ENCODE measurements at places on chromosomes 3 and 15. TPM values are rescaled to one million over a fixed set of nuclear protein-coding genes. Genes with fewer than 3 reads are reported as not detected.
A peak's percentile ranks its signal among the peaks of the same experiment; 100 is the strongest.

HTR3E gene
- polyA plus RNA-seq: not detected

ALDH1A3 gene
- polyA plus RNA-seq: 8.0 TPM

UBAP1L gene
- 0.79 TPM for polyA plus RNA-seq

A4GNT gene
- not detected for polyA plus RNA-seq

SAMMSON gene
- polyA plus RNA-seq: not detected

MAP6D1 gene
- polyA plus RNA-seq: 4.5 TPM

CLRN1 gene
- not detected for polyA plus RNA-seq

DAZL gene
- polyA plus RNA-seq: not detected

WDR49 gene
- not detected for polyA plus RNA-seq

GRCh38 chr3:195212033-195212748 lies 58.8 kb downstream of the XXYLT1 start:
- peaks cover 24% of the 10 kb centered on the region for H3K4me1 ChIP-seq
- no peaks in the 10 kb centered on the region for H3K36me3 ChIP-seq
- DNase-seq: no peak
- H3K27me3 ChIP-seq: no peaks in the 10 kb centered on the region
- H3K27ac ChIP-seq: no peak overlapping the region
- no peak overlapping the region for H3K4me3 ChIP-seq

- H3K36me3 ChIP-seq: no peaks in the 10 kb centered on the region
- H3K27ac ChIP-seq: peak overlapping the region; percentile 73
- H3K4me1 ChIP-seq: peaks cover 32% of the 10 kb centered on the region
- H3K4me3 ChIP-seq: no peak overlapping the region
- H3K27me3 ChIP-seq: no peaks in the 10 kb centered on the region
- peak; percentile 55 for DNase-seq
Measured at GRCh38 chr15:63939531-63940130, 105.9 kb upstream of the HERC1 start.

DNA sequence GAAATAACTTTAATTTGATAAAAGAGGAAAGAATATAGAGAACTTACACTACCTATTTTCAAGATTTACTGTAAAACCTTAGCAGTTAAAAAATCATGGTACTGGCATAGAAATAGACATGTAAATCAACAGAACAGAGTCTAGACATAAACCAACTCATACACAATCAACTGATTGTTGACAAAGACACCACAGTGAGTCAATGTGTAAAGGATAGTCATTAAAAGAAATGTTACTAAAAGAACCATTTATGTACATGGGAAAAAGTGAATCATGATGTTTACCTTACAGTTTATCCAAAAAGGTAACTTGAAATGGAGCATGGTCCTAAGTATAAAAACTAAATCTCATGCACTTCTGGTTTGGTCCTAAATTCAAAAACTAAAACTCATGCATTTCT lies 847.4 kb downstream of the IGSF11 start:
- no peak overlapping the region for H3K27ac ChIP-seq
- H3K36me3 ChIP-seq: no peaks in the 10 kb centered on the region
- no peaks in the 10 kb centered on the region for H3K27me3 ChIP-seq
- no peak overlapping the region for H3K4me3 ChIP-seq
- no peaks in the 10 kb centered on the region for H3K4me1 ChIP-seq

- H3K4me1 ChIP-seq: no peaks in the 10 kb centered on the region
- DNase-seq: no peak
- H3K36me3 ChIP-seq: no peaks in the 10 kb centered on the region
- H3K27me3 ChIP-seq: peaks cover 14% of the 10 kb centered on the region
- H3K4me3 ChIP-seq: no peak overlapping the region
- H3K27ac ChIP-seq: no peak overlapping the region
Measured at GRCh38 chr15:78830514-78831228, 19.4 kb upstream of the ADAMTS7 start.

DNA sequence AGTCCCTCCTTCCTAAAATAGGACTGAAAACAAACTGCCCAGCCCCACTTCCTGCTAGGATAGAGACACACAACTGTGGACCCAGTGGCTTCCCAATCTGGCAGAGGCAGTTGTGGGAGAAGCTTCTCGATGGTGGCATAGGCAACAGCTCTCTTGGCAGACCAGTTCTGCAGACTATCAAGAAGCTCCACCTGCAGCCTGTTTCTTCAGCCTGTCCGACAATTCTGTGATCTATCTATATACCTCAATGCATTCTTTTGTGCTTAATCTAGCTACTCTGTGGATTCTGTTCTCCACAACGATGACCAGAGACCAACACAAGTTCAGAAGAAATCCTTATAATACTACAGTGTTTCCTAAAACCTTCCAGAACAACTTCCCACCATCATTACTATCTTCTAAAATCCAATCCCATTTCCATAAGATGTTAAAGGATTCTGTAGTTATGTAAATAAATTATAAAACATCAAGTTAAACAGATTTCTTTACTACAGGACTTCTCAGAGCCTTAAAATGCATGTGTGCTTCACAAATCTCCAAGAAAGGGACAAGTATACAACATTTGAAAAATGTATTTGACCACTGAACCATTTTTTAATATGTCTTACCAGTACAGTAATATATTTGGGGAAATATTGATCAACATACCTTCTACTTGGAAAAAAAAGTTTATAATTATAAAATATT lies 57.7 kb downstream of the IGF2BP2 start:
- peaks cover 19% of the 10 kb centered on the region for H3K4me1 ChIP-seq
- no peak for DNase-seq

DNA sequence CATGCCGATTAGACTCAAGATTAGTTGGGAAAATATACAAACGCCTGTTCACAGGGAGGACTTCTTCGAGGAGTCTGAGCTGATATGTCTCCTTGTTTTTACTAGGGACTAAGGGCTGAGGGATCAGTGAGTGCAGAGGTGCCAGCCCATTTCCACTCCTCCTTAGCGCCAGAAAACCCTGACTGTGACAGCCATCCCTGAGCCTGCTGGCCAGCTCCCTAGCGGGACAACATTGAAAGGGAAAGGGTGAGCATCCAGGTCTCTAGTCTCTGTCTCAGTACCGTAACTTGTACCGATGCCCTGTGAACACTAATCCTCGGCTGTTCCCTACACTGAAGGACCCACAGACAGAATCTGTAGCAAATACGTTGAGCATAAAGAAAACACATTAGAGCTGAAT lies 243.4 kb downstream of the WNT5A start:
- H3K36me3 ChIP-seq: no peaks in the 10 kb centered on the region
- no peaks in the 10 kb centered on the region for H3K4me1 ChIP-seq
- no peaks in the 10 kb centered on the region for H3K27me3 ChIP-seq
- H3K4me3 ChIP-seq: no peak overlapping the region
- no peak for DNase-seq

DNA sequence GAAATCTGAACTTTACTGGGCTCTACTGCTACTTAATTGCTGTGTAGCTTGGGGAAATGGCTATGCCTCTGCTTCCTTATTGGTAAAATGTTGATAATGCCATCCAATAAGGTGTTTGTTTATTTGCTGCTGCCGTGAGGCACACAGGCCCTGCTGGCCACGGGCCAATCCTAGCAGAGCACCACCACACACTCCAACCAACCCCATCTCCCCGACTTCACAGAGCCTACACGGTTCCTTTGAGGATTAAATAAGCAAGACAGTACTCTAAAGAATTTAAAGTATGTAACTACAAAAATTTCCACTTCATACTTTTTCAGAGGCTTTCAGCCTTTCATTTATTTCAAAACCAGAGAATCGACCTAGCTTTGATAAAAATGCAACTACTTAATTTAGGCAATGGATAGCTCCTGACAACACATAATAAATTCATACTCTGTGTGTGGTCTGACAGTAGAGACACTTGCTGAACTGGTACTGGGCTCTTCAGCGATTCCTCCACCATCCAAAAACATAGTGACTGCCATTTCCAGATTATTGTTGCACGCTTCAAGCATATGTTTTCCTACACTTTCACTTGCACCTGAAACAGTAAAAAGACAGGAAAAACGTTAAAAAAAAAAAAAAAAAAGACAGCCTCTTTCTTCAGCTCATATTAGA lies 25.3 kb downstream of the UBXN7 start:
- peaks cover 17% of the 10 kb centered on the region for H3K36me3 ChIP-seq
- no peak overlapping the region for H3K4me3 ChIP-seq
- H3K27me3 ChIP-seq: no peaks in the 10 kb centered on the region

GRCh38 chr3:186421946-186422345 lies 59.9 kb upstream of the DGKG start:
- DNase-seq: no peak
- no peaks in the 10 kb centered on the region for H3K4me1 ChIP-seq

DNA sequence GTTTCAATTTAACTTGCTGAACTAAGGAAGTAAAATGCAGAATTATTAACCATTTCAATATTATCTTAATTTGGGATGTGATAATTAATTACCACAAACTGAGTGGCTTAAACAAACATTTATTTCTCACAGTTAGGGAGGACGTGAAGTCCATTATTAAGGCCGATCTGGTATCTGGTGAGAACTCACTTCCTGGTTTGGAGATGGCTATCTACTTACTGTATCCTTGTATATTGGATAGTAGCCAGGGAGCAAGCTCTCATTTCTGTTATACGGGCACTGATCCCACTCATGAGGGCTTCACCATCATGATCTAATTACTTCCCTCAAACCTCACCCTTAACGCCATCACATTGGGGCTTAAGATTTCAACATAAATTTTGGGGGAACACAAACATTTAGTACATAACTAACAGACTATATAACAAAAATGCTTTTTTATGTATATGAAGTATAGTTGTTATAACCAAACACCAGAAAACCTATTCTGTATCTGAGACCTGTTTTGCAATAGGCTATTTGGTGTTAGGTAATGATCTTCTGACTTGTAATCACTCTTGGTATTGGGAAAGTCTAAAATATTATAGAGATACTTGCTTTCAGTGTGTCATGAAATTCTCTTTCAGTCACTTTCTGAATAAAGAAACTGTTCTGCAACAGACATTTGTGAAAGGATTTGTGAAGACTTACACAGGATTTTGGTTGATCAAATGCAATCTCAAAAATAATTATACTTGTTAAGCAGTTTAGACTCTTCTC lies 4.7 kb upstream of the KPNA4 start:
- no peak for DNase-seq
- peaks cover 21% of the 10 kb centered on the region for H3K4me1 ChIP-seq
- no peaks in the 10 kb centered on the region for H3K27me3 ChIP-seq
- no peak overlapping the region for H3K27ac ChIP-seq
- H3K4me3 ChIP-seq: no peak overlapping the region

GRCh38 chr3:139957844-139958243 lies 22.9 kb downstream of the CLSTN2 start:
- H3K36me3 ChIP-seq: no peaks in the 10 kb centered on the region
- DNase-seq: no peak
- no peak overlapping the region for H3K4me3 ChIP-seq
- no peaks in the 10 kb centered on the region for H3K4me1 ChIP-seq

DNA sequence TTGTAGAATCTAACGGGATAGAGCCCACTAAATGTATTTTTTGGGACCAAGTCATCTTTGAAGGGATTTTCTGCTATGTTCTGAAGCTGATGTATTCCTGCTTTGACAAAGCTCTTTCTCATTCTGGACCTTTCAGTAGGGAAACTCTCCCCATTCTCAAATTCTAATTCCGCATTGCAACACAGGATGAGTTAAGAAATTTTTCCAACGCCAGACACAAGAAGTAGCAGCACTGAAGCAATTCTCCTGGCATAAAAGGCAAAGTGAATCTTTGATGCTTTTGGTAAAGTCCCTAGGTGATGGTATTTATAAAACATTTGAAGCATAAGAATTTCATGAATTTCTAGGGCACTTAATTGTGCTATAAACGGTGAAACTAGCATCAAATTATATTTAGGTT lies 76.8 kb downstream of the ZPLD1 start:
- no peaks in the 10 kb centered on the region for H3K27me3 ChIP-seq
- no peaks in the 10 kb centered on the region for H3K4me1 ChIP-seq
- H3K4me3 ChIP-seq: no peak overlapping the region
- no peaks in the 10 kb centered on the region for H3K36me3 ChIP-seq
- no peak overlapping the region for H3K27ac ChIP-seq

DNA sequence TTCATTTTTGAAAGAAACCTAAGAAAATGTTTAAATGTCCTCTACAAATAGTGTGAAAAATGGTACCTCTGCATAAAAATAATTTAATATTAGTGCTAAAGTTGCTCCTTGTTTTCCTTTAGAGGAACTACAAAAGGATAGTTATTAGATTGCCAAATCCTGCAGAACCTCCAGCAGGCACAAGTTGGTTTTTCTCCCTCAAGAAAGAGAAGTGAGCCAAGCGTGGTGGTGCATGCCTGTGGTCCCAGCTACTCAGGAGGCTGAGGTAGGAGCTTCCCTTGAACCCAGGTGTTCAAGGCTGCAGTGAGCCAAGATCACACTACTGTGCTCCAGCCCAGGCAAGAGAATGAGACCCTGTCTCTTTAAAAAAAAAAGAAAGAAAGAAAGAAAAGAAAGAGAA lies 85.1 kb upstream of the TSEN2 start:
- H3K4me3 ChIP-seq: no peak overlapping the region
- no peak overlapping the region for H3K27ac ChIP-seq

DNA sequence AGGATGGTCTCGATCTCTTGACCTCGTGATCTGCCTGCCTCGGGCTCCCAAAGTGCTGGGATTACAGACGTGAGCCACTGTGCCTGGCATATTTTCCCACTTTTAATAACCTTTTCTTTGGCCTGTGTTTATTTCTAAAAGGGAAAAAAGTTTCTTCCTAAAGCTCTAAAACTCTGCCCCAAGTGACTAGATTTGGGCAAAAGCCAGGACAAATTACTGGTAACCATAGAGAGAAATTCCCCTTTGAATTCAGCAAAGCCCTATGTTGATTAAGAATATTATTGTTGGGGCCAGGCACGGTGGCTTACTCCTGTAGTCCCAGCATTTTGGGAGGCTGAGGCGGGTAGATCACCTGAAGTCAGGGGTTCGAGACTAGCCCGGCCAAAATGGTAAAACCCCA lies 11.5 kb upstream of the TRPM7 start:
- H3K27ac ChIP-seq: no peak overlapping the region
- DNase-seq: no peak
- H3K27me3 ChIP-seq: no peaks in the 10 kb centered on the region
- no peak overlapping the region for H3K4me3 ChIP-seq

- no peaks in the 10 kb centered on the region for H3K36me3 ChIP-seq
- no peak for DNase-seq
- no peak overlapping the region for H3K27ac ChIP-seq
- H3K4me3 ChIP-seq: no peak overlapping the region
Measured at GRCh38 chr3:17931131-17931530, 188.7 kb upstream of the TBC1D5 start.

GRCh38 chr3:55815262-55815661 lies 328.2 kb upstream of the WNT5A start:
- DNase-seq: no peak
- no peaks in the 10 kb centered on the region for H3K4me1 ChIP-seq
- H3K27ac ChIP-seq: no peak overlapping the region
- no peaks in the 10 kb centered on the region for H3K36me3 ChIP-seq

- H3K27me3 ChIP-seq: no peaks in the 10 kb centered on the region
- H3K36me3 ChIP-seq: no peaks in the 10 kb centered on the region
- H3K4me3 ChIP-seq: no peak overlapping the region
- DNase-seq: no peak
- peaks cover 35% of the 10 kb centered on the region for H3K4me1 ChIP-seq
- no peak overlapping the region for H3K27ac ChIP-seq
Measured at GRCh38 chr3:63932509-63933212, 20.5 kb upstream of the SCAANT1 start.

GRCh38 chr3:159818997-159819500 lies 169.6 kb upstream of the IL12A start:
- H3K27ac ChIP-seq: no peak overlapping the region
- H3K4me3 ChIP-seq: no peak overlapping the region
- DNase-seq: no peak
- H3K27me3 ChIP-seq: no peaks in the 10 kb centered on the region
